ENCODE measurements at places on chromosomes 13 and 19.

DNA sequence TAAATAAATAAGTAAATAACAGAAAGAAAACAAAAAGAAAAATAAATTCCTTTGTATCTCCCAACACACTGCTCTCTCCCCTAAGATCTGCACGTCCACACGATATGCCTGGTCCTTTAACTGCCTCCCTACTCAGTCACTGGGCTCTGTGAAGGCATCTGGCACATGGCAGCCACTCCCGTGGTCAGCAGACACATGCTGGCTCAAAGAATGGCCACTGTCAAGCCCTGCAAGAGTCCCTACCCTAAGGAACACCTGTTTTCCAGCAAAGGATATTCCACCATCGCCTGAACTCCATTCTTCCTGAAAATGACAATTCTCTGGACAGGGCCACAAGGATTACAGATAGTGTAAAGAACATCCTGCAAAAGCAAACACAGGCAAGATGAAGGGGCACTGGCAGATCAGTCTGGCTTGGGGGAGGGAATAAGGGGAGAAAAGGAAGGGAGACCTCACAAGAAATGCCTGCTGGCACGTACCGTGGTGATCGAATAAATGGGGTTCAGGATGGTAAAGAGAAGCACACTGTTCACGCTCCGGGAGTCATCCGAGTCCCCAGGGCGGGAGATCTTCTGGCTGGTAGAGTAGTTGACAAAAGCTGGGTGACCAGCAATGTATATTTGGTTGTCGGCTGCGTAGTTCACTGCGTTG is 4.3 kb downstream of the HNRNPL start:
- peak; percentile 17 for DNase-seq

GRCh38 chr19:1069009-1069779 is 2.2 kb downstream of the ARHGAP45 start:
- DNase-seq, result no peak

DNA sequence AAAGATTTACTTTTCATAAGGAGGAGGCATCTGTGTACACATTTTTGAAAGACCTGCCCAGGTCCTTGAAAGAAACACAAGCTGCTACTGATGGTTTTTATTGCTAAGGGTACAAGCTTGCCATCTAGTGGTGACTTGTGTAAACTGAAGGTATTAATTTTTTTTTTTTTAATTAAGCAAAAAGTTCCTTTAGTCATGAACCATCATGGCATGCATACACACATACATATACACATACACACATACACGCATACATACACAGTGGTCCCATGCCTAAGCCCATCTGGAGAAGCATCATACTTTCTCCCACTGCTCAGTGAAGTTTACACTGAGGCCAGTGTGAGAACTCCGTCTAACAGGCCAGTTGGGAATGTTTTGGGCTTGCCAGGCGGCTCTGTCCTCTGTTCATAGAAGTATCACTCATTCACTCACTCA is 312.5 kb downstream of the DCLK1 start:
- peak; percentile 17 for DNase-seq

DNA sequence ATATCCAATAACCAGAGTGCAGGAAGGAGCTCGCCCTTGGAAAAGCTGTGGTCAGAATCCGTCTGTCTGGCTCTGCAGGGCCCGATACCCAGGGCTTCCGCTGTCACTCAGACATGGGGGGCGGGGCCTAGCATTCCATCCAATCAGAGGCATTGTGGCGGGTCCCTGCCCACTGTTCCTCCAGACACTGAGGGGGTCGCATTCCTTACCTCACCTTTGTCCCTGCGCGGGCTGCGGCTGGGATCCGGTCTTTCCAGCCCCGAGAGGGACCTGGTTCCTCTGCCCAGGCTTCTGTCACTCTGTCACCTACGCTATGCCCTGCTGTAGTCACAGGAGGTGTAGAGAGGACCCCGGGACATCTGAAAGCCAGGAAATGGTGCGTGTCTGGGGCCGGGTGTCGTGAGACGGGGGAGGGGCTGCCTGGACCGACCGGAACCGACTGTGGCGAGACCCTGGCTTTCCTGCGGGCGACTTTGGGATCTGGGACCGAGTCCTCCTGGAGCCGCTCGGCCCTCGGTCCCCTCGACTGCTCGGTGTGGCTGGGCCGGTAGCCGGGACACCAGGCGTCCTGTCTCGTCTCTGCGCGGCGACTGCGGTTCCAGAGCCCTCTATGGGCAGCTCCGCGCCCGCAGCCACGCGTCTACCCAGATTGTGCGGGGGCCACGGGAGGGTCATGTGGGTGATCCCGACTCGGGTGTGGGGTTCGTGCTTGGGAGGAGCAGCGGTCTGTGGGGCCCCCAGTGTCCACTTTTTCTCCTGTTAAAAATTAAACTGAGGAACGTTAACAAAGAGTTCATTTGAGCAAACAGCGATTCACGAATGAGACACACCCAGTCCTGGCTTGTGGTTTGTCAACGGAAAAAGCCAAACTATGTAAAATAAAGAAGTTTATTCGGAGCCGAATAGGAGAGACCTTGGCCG is at the start of gene ZNF69:
TSS of gene ZNF69 (plus strand) at position 172 of the 921 bp plus-strand sequence. CDS start at position 314, 142 bp downstream.
- peak; percentile 69 for DNase-seq

DNA sequence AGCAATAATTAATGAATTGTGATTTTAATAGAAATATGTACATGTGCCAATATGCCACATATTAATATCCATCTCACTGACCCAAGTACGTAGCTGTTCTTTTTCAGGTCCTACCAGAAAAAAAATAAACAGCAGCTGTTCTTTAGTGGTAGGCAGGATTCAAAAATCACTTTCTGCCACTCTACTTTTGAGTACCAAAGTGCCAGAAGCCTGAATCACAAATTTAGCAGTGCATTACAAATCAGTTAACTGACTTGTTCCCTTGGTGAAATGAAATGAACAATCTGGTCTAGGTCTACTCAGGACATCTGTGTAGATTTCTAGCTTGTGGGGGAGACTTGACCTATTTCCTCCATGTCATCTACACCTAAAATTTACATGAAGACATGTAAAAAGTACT is 775.5 kb upstream of the GPC6 start:
- DNase-seq, result no peak

DNA sequence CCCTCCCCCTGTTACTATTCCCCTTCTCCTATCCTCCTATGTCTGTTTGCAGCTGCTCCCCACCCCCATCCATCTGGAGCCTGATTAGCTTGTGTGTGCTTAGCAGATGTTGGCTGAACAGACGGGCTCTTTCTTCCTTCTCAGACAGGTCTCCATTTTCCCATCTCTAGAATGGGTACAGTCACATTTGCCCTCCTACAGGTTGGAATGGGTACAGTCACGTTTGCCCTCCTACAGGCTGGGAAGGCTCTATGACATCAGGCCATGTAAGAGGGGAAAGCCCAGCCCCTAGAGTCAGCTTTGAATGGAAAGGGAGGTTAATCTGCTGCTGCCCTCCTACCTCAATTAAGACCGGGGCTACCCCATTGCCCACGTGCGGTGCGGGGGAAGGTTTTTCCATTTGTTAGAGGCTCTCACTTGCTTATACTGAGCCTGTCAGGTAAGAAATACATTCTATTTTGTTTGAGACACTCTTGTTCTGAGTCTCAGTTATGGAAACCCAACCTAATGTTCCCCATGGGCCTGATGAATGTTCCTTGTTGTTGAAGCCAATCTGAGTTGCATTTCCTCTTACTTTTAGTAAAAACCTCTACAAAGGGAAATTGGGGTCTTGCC is 2.2 kb upstream of the CLEC17A start:
- no peak for DNase-seq

DNA sequence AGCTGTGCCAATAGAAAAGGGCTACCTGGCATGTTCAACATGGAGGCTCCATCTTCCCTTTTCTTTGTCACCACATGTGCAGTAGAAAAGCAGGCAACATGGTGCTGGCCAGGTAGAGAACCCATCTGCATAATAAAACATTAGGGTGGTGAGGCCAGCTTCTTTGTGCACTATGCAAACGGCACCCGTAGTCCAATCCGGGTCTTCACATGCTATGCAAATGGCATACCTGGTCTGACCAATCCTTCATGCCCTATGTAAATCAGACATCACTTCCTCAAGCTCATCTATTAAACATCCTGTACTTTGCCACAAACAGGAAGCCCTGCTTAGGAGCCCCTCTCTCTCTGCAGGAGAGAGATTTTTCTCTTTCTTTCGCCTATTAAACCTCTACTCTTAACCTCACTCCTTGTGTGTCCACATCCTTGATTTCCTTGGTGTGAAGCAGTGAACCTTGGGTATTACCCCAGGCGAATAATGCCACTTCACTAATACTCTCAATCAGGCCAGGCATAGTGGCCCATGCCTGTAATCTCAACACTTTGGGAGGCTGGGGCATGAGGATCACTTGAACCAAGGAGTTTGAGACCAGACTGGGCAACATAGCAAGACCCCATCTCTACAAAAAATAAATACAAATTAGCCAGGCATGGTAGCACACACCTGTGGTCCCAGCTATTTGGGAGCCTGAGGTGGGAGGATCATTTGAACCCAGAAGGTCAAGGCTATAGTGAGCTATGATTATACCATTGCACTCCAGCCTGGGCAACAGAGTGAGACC is 111.3 kb upstream of the MRI1 start:
- no peak for DNase-seq

- no peak for DNase-seq
These were observed 4.7 kb downstream of the LSM4 start for GRCh38 chr19:18317961-18318800.

DNA sequence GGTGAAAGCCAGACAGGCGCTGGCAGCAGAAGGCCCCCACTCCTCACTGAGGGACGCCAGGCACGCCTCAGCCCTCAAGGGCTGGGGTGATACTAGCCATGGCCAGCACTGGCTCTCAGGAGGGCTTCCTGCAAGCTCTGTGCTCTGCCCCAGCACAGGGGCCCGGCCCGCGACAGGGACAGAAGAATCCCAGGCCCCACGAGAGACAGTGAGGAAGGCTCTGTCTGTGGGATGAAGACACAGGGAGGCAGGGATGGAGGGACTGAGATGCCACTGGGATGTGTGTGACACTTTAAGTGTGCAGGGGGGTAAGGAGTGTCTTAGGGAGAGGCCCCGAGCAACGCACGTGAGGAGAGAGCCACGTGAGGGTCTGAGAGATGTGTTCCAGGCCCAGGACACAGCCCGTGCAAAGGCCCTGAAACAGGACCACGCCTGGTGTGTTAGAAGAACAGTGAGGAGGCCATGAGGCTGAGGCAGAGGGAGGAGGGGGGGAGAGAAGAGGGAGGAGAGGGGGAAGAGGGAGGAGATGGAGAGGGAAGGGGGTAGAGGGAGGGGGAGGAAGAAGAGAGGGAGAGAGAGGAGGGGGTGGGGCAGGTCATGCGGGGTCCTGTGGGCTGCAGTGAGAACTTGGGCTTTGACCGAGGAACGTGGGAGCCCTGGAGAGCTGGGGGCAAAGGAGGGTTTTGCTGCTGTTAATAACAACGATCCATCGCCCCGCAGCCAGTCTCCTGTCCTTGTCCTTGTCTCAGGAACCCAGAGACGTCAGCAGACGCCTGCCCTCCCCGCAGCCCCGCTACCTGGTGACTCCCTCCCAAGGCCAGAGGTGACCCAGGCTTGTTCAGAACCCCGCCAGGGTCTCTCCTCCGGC is 7.2 kb downstream of the RPL36 start:
- DNase-seq, result no peak

GRCh38 chr19:23673132-23673531 is 13.9 kb downstream of the ZNF675 start:
- DNase-seq, result no peak
